ENCODE measurements at places on chromosomes 7 and 10.

GRCh38 chr10:63268149-63268797 lies 135.1 kb downstream of the NRBF2 start:
- peak overlapping the region; percentile 53 for H3K4me3 ChIP-seq
- H3K36me3 ChIP-seq, result peaks cover under 1% of the 10 kb centered on the region
- H3K27ac ChIP-seq, result peak overlapping the region; percentile 78
- peaks cover 7% of the 10 kb centered on the region for H3K4me1 ChIP-seq
- no peaks in the 10 kb centered on the region for H3K27me3 ChIP-seq
- DNase-seq, result peak; percentile 19

- peaks cover 49% of the 10 kb centered on the region for H3K36me3 ChIP-seq
- H3K27ac ChIP-seq, result peak overlapping the region; percentile 65
- peaks cover 17% of the 10 kb centered on the region for H3K4me1 ChIP-seq
- DNase-seq, result no peak
- no peaks in the 10 kb centered on the region for H3K27me3 ChIP-seq
Measured at GRCh38 chr10:101781984-101782810, 1.0 kb downstream of the NPM3 start.

DNA sequence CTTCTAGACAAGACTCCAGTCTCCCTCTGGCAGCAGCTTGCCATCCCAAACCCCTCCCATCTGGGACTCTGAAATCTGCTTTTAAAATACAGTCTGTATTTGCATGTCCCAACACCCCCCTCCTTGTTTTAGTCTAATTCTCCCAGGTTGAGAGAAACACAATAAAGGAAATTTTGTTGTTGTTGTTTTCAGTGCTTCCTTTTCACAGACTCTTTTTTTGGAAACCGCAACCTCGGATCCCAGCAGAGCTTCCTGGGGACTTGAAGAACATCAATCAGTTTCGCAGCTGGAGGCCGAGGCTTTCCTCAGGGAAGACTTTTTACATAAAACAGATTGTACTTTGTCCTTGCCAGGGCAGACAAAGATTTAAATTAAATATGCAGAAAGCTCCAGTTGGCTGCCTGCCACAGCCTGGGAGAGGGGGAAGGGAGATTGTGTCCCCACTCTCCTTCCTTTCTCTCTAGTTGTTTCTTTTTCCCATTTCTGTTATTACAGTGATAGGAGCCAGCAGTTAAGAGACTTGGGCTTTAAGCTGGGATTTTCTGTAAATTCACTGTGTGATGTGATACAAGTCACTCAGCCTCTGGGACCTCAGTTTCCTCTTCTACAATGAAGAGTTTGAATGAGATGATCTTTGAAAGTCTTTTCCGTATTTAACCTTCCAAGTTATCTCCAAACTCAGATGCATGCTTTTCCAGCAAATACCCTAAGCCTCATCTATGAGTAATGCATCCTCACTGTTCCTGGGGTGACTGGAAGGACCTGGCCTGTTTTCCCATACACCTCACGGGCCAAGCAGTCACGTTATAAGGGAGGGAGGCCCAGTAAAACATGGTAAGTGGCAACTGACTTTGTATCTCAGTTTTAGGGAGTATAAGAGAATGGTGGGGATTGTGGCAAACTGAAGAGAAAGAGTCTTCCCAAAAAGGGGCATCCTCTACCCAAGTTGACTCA lies 192.3 kb downstream of the REEP3 start:
- no peak overlapping the region for H3K27ac ChIP-seq
- H3K27me3 ChIP-seq, result peaks cover 31% of the 10 kb centered on the region
- H3K36me3 ChIP-seq, result no peaks in the 10 kb centered on the region
- H3K4me1 ChIP-seq, result peaks cover 2% of the 10 kb centered on the region

GRCh38 chr7:116242178-116242577 lies 31.8 kb downstream of the TES start:
- H3K36me3 ChIP-seq, result no peaks in the 10 kb centered on the region
- no peaks in the 10 kb centered on the region for H3K4me1 ChIP-seq
- H3K27ac ChIP-seq, result no peak overlapping the region

DNA sequence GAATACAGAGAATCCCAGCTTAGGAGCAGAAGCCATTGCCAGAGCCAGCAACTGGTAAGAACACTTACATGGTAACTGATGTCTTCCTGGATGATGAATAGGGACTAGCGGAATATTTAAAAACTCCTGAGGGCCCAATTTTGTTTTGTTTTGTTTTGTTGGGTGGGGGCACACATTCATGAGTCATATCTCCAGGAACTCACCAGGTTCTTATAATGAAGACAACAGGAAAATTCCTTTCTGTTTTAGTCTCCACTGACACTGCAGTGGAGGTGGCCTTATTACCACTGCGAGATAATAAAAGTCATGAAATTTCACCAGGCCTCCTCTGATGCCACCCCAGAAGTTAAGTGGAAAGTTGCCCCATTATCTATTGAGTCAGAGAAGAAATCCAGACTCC lies 6.6 kb upstream of the CUZD1 start:
- no peaks in the 10 kb centered on the region for H3K4me1 ChIP-seq
- H3K27me3 ChIP-seq, result no peaks in the 10 kb centered on the region
- H3K27ac ChIP-seq, result no peak overlapping the region
- DNase-seq, result no peak

DNA sequence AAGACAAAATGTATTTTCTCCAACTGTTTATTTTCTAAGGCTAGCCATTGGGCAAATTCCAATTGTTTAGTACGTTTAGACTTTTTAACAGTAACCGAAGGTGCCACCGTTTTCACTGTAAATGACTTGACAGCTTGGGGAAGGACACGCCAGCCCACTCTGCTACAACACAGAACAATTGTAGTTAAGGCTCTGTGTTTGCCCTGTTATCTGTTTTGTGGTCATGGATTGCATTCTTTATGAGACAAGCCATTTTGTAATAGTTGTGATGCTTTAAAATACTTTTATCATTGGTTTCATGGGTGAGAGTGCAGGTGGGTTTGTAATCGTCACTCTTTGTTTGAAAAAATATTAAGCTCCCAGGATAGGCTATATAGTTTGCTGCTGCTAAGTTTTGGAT lies 6.6 kb upstream of the PITRM1 start:
- H3K4me1 ChIP-seq, result no peaks in the 10 kb centered on the region
- H3K27ac ChIP-seq, result no peak overlapping the region
- no peaks in the 10 kb centered on the region for H3K36me3 ChIP-seq
- no peak overlapping the region for H3K4me3 ChIP-seq

DNA sequence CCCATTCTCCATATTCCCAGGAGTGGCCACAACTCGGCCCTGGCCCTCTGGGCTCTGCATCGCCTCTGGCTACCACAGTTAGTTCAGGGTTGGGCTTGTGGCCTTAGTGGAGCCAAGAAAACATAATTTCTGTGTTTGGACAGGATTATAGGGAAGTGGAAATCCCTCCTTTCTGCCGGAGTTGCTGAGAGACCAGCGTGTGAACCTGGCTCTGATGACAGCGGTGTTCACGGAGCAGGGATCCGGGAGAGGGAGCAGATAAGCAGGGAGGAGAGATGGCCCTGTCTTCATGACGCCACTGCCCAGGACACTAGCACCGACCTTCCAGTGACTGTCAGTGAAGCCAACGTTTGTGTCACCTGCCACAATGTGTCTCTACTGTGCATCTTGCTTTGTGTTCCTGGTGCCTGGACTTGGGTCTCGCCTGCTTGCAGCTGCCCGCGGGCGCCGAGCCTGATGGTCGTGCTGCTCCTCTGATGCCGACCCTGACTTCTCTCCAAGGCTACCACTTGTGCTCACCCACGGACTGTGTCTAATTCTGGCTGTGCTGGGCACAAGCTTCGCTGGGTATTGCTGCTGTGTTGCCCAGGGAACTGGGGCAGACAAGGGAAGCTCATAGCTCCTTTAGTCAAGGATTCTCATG lies 67.0 kb upstream of the VIPR2 start:
- no peak overlapping the region for H3K27ac ChIP-seq
- no peaks in the 10 kb centered on the region for H3K4me1 ChIP-seq
- H3K4me3 ChIP-seq, result no peak overlapping the region
- H3K36me3 ChIP-seq, result no peaks in the 10 kb centered on the region
- no peak for DNase-seq
- peaks cover 39% of the 10 kb centered on the region for H3K27me3 ChIP-seq

- H3K36me3 ChIP-seq, result no peaks in the 10 kb centered on the region
- peak within 1 kb of the TSS; percentile 88 for H3K27ac ChIP-seq
- no peaks in the 10 kb centered on the region for H3K27me3 ChIP-seq
- peak within 1 kb of the TSS; percentile 63 for H3K4me3 ChIP-seq
- H3K4me1 ChIP-seq, result peaks cover 17% of the 10 kb centered on the region
Measured at GRCh38 chr7:43925984-43926797, at the start of gene UBE2D4. Gene UBE2D4 (plus strand): TSS chr7:43926436. CDS start chr7:43926533, 97 bp downstream.

DNA sequence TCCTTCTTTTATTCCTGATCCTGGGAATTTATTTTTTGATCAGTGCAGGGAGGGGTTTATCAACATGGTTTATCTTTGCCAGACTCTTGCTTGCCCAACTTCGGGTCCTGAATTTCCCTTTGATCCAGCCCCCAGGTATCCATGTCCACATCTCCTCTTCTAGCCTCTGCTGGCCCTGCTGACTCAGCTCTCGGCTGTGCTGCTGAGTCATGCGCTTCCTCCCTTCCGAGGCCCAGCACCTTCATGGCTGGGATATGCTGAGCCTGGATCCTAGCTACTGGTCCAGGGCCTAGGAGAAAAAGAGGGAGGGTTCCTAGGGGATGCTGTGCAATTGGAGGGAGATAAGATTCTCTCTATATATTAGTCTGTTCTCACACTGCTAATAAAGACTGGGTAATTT lies 380.7 kb upstream of the SHH start:
- H3K27ac ChIP-seq, result no peak overlapping the region
- DNase-seq, result peak; percentile 61
- H3K27me3 ChIP-seq, result peaks cover 33% of the 10 kb centered on the region
- H3K36me3 ChIP-seq, result no peaks in the 10 kb centered on the region
- H3K4me1 ChIP-seq, result no peaks in the 10 kb centered on the region

DNA sequence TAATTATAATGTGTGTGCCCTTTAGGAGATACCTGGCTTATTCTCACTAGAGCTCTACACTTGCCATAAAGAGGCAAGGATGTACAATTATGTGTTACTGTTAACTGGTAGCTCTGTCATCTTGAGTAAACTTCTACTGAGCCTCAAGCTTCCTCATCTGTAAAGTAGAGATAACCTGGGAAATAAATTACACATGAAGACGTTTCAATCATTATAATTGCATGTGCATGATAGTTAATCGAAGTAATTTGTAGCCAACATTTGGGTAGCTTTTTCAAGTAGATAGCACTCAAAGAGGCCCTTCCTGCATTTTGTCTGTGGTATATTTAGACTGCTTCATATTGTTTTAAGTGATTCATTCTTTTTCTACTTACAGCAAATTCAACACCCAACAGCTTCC lies 2.4 kb downstream of the CCT6A start:
- H3K36me3 ChIP-seq, result peaks cover 62% of the 10 kb centered on the region
- H3K4me3 ChIP-seq, result peak overlapping the region; percentile 82
- no peak for DNase-seq
- no peaks in the 10 kb centered on the region for H3K27me3 ChIP-seq
- H3K27ac ChIP-seq, result peak overlapping the region; percentile 92

DNA sequence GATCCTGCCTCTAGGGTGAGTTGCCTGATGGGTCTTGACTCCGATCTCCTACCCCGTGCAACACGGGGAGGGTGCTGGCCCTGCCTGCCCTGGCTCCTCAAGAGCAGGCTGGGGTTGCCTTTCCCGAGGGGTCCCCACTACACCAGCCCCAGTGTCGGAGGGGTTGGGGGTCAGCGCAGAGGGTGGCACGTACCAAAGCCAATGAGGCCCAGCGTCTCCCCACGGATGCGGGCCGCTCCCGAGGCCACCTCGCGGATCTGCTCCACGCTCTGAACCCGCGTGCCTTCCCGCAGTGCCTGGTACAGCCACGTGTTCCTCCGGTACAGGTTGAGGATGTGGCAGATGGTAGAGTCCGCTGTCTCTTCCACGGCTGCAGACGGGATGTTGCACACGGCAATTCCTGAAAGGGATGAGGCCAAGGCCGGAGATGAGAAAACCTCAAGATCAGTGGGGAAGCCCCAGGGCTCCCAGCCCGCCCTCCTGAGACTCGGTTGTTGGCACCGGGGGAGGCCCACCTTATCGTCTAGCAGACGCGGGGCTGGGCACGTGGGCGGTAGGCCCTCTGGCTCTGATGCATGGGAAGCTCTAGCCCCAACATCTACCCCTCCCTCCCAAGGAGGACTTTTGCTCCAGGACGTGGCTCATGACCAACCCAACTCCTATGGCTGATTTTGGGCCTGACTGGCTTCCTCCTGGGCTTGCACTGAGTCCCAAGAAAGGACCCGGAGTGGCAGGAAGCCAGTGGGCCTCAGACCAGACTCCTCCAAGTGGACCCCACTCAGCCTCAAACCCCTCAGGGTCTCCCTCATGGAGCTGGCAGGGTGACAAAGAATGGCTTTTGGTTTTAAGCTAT lies 56.1 kb downstream of the ZRANB1 start:
- H3K36me3 ChIP-seq, result no peaks in the 10 kb centered on the region
- no peaks in the 10 kb centered on the region for H3K4me1 ChIP-seq
- no peak overlapping the region for H3K4me3 ChIP-seq
- H3K27ac ChIP-seq, result no peak overlapping the region
- no peak for DNase-seq
- H3K27me3 ChIP-seq, result no peaks in the 10 kb centered on the region

- no peak overlapping the region for H3K27ac ChIP-seq
- peak; percentile 60 for DNase-seq
- no peaks in the 10 kb centered on the region for H3K36me3 ChIP-seq
Measured at GRCh38 chr7:155533827-155534690, 12.3 kb downstream of the CNPY1 start.

DNA sequence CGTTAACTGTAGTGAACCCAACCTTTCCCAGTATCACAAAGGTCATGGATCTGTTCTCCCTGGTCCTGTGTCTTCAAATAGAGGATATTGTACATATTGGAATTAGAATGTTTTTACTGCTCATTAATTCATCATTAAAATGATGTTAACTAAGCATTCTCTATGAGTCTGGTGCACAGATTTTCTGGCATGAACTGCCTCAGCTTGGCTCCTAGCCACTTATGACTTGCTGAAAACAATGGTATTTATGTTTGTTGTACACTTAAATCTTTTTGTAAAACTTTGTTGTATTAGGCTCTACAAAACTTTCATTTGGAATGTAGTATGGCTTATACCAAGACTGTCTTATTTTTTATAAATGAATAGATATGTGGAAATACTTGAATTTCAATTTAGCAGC lies 329.4 kb downstream of the TFEC start:
- no peak for DNase-seq
- no peaks in the 10 kb centered on the region for H3K36me3 ChIP-seq
- H3K27ac ChIP-seq, result no peak overlapping the region

DNA sequence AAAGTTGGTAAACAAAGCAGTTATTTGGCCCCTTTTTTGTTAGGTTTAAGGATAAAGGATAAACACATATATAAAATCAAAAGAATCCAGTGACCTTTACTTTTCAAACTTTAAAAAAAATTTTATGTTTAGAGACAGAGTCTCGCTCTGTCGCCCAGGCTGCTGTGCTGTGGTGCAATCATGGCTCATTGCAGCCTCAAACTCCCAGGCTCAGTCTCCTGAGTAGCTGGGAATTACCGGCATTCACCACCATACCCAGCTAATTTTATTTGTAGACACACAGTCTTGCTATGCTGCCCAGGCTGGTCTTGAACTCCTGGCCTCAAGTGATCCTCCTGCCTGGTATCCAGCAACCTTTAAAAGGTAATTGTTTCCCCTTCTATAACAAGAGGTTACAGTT lies 31.3 kb downstream of the GNA12 start:
- no peak overlapping the region for H3K27ac ChIP-seq
- no peak overlapping the region for H3K4me3 ChIP-seq
- no peaks in the 10 kb centered on the region for H3K36me3 ChIP-seq
- no peaks in the 10 kb centered on the region for H3K27me3 ChIP-seq

Measured in K562 (cell line).